ENCODE measurements at places on chromosomes 4 and X. TPM values are rescaled to one million over a fixed set of nuclear protein-coding genes. Genes with fewer than 3 reads are reported as not detected.

DNA sequence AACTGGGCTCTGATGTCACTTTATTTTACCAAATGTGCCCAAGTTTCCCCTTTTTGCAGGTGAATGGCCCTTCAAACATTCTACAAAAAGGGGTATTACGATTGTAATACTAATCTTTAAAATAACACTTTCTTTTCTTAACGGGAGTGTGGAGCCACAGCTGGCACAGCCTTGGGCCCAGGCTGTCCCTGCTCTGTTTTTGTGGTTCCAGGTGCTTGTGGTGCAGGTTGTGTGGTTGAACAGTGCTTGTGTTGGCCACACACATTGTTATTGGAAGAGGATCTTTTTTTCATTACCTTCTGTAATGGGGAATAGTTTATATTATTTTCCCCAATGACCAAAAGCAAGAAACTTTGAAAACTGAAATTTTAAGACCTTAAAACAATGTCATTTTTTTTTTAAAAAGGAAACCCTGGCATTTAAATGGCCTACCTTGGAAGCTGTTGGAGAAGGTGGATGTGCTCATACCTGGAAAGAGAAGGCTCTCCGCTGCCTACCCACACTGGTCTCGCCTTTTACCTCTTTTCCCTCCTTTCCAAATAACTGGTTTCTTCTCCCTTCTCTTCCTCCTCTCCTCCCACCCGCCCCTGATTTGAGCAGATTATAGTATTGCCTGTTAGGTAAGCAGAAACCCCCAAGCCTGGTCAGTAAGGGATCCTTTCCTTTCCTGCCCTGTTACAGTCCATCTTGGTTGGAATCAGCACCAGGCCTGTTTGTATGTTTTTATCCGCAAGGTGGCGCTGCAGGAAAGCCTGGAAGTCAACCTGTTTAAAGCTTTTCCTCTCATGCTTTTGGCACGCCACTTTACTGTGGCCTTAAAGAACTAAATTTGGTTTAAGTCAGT is 28.6 kb downstream of the HADH start:
- peak; percentile 24 for DNase-seq

GRCh38 chr4:73257651-73258435 is 755 bp downstream of the ANKRD17 start:
- DNase-seq: no peak

GRCh38 chr4:154623436-154623835 is 11.0 kb upstream of the FGG start:
- DNase-seq: no peak

DNA sequence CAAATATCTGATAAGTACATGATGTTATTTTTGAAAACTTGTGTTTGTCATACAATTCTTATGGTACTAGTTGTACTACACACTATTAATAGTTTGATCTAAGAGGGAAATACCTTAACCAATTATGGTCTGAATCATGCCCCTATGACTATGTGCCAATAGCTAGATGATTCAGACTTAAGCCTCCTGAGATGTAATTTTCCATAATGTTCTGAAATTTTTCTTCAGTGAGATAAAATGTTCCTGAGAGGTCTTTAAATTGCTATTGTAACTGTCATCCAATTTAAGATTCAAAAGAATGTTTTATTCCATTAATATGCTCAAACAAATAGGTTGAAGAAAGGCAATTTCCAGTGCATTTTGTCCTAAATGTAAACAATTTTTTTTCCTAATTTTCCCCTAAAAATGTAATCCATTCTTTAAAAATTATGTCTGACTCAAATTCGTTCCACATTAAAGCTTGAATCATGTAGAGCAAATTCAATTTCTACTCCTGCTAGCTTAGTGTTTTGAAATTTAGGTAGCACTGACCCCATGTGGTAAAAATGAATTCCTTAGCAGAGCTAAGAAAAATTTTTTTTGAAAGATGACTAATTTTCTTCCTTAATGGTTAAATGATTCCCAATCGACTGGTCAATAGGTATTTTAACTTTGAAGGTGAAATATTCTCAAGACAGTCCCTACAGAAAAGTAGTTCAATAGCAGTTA is 49.1 kb downstream of the APOOL start:
- no peak for DNase-seq

DNA sequence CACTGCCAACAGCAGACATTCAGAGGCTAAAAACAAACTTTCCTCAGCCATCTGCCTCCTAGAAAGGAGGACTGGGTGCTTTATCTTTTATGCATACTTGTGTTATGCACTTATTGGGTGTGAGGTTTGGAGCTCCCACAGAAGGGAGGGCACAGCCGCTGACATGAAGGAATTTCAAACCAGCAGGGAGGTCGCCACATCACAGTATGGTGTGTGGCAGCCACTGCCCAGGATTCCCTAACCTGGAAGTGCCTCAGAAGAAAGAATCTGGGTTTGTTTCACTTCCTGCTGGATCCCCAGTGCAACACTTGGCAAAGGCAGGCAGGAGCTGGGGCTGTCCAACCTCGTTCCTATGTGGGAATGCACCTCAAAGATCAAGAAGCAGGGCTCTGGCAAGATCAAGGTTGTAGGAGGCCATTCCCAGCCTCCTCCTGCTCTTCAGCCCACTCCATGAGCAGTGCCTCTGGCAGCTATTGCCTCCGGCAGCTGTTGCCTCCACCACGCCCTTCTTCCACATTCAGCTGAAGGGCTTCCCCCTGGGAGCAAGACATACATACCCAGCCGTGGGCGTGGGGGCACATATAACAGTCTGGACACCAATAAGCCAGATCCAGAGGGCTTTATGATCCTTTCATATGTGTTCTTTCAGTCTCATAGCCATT is 109.0 kb upstream of the MAMLD1 start:
- no peak for DNase-seq

DNA sequence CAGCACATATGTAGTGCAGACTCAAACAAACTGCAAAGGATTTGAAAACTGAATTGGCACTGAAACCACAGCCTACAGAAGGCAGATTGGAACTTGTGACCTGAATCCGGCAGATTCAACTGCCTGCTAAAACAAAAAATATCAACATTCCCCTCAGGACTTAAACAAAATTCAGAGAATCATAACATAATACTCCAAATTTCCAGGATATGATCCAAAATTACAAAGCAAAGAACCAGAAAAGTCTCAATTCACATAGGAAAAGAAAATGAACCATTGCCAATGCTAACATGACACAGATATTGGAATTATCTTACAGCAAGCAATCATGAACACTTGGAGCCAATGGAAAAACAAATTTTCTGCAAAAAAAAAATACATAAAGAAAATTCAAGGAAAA is 250.4 kb downstream of the PRDM5 start:
- no peak for DNase-seq

DNA sequence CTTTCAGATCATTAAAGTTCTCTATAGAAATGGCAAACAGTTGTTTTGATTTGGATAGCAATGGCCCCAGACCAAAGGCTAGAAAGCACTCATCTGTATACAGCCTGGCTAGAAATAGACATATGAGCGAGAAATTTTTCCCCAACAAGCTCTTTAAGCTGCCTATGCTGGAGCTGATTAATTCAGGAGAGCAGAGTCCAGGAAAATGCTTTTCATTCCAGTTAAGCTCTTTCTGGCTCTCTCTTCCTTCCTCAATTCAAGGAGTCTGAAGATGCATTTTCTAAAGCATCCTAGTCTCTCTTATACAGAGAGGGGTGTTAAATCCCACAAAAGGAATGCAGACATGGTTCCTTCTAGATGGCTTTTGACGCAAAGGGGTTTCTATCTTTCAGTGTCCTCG is 141.7 kb upstream of the RAI2 start:
- DNase-seq: no peak

- peak; percentile 1 for DNase-seq
These were observed 33.4 kb upstream of the SPON2 start for GRCh38 chr4:1205586-1206298.

- no peak for DNase-seq
These were observed 45.9 kb upstream of the PPP3CA start for GRCh38 chr4:101393256-101393655.

- DNase-seq: no peak
These were observed 56.1 kb upstream of the TMEM131L start for GRCh38 chr4:153409924-153410501.

- DNase-seq: no peak
These were observed 190.6 kb upstream of the SPRY1 start for GRCh38 chr4:123206016-123206415.

DNA sequence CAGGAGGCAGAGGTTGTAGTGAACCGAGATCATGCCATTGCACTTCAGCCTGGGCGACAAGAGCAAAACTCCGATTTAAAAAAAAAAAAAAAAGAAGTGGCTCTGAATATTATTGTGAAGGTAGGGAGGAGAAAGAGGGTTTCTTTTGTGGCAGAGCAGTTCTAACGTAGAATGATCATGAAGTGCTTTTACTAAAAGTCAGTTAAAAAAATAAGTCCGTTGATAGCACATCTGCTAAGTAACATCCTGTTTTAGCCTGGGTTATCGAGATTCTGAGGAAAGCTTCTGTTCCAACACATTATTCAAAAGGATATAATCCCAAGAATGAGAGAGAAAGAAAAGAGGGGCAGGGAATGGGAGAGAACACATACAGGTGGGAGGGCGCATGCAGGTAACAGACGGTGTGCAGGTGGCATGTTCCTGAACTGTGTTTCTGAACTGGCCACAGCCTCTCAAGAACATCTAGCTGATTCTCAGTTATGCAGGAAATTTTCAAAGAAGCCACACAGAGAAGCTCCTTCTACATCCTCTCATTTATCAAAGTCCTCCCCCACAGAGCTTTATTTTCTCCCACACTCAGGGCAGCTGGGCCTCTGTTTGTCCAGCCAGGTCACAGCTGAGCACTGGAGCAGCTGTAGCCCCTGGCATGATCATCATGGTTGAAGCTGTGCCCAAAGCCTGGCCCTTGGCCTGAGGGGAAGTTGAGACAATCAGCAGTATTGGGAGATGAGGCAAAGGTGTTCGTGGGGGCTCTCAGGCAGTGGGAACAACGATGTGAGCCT is 342.3 kb downstream of the ZNF674 start:
- DNase-seq: no peak

DNA sequence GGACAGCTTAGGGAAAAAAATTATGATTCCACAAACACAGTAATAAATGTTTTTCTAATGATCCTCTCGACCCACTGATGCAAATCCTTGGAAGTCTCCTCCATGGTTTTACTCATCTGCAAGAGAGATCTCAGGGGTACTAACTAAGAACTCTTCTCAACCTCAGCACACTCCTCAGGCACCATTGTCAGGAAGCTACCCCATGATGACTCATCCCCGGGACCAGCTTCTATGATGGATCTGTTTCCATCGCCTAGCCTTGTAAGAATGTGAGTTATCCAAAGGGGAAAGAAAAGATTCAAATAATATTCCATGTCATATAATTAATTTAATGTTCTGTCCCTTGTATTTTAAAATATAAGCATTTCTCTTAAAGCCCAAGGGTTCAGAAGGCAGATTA is 816.1 kb upstream of the IGFBP7 start:
- no peak for DNase-seq

GRCh38 chr4:183268556-183268955 is 51.5 kb downstream of the CLDN22 start:
- no peak for DNase-seq

DNA sequence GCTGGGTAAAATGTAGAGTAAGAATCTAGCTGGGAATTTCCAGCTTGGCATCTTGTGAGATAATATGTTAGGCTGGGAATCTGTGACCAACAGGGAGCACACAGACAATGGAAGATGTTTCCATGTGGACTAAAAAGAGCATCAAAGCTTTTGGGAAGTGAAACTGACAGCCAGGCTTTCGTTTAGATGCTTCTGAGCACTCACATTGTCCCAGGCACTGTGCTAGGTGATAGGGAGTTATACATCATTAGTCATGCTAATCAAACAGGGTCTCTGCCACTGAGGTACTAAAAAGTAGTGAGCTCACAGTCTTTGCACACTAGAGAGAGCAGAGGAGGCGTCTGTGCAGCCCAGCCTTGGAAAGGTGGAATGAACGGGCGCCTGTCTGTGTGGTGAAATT is 101.9 kb upstream of the SCOC start:
- no peak for DNase-seq

- no peak for DNase-seq
These were observed 304.7 kb downstream of the DCHS2 start for GRCh38 chr4:154186888-154187287.

DNA sequence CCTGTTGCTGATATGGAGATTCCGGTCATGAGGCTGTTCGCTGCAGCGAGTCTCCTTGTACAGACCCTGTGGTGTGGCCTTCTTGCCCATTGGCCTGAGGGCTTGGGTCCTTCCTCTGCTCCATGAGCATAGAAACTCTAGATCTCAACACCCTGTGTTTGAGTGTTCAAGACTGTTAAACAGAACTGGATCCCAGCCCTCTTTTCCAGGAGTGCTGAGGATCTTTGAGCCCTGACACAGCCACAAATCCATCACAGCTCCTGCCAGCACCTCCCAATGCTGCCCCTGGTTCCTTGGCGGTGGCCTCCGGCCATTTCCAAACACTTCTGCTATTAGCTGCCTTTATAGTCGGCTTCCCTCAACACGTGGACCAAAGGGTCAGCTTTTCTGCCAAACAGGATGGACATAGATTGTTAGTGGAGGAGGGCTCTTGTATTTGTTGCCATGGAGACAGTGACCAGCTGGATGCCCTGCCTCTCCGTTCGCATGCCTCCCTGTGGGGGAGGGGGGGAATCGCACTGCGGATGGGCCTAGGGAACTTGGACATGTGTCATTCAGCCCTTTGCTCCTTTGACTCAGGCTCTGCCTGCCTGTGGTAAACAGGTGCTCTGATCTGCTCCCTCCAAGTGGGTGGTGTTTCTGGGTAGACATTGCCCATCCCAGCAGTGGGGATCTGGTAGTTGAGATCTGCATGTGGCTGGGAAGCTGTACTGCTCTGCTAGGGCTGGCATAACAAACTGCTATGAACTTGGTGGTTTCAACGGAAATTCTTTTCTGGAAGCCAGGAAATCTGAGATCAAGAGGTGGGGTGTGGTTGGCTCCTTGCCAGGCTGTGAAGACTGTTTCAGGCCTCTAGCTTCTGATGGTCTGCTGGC is 6.9 kb upstream of the WDR1 start:
- no peak for DNase-seq

GRCh38 chr4:20992002-20992401 is 291.7 kb downstream of the PACRGL start:
- no peak for DNase-seq

GRCh38 chr4:173170182-173170778 is 1.7 kb downstream of the GALNT7 start:
- DNase-seq: no peak

The SCFD2 gene
- total RNA-seq: 27.4 TPM

The SH3RF1 gene
- 24.6 TPM for total RNA-seq

The MTMR8 gene
- 3.5 TPM for total RNA-seq

The MAGEA4 gene
- not detected for total RNA-seq

The MAPK10 gene
- total RNA-seq: 44.7 TPM

The SERPINA7 gene
- not detected for total RNA-seq

The CCDC120 gene
- total RNA-seq: 3.6 TPM

The XAGE1A gene
- not detected for total RNA-seq

The HS6ST2 gene
- not detected for total RNA-seq

The MGAT4D gene
- not detected for total RNA-seq

All from thoracic aorta (tissue), 2 donors.